ENCODE measurements at places on chromosomes 1 and 21.

DNA sequence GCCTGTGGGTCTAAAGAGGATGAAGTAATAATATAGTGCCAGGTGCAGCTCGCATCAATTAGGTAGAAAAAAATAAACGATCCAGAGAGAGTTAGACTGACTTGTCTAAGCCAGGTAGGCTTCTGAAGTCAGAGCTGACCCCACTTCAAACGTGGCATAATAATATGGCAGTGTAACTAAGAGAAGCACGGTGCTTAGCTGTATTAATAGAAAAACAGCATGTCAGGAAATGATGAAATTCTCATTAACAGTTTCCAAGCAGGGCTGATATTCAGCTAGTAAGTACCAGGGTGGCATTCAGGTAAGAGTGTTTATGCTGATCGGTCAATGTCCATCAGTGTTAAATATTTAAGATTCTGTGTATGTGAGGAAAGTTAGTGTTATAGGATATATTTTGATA lies 145.8 kb upstream of the SAMSN1 start:
- no peak for DNase-seq

GRCh38 chr1:184664661-184665060 lies 90.0 kb downstream of the EDEM3 start:
- no peak for DNase-seq

DNA sequence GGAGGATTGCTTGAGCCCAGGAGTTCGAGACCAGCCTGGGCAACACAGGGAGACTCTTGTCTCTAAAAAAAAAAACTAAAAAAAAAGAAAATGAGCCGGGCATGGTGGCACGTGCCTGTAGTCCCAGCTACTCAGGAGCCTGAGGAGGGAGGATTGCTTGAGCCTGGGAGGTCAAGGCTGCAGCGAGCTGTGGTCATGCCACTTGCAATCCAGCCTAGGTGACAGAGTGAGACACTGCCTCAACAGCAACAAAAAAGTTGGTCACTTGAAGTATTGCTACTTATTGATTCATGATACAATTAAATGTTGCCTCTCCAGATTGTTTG lies 57.9 kb upstream of the CXADR start:
- no peak for DNase-seq

DNA sequence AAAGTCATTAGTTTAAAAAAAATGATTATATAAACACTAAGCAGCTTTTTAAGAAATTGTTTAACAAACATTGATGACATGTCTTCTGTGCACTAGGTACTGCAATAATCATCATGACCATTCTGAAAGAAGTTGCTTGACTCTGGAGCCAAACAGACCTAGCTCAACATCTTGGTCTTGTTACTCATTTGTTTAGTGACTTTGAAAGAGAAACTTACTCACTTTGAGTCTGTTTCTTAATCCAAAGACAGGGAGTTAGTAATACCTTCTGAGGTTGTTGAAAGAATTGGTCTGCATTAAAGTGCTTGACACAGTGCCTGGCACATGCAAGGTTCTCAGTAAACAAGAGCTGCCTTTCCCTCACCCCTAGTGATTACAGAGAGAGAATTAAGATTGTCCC lies 84.4 kb downstream of the SGIP1 start:
- no peak for DNase-seq

DNA sequence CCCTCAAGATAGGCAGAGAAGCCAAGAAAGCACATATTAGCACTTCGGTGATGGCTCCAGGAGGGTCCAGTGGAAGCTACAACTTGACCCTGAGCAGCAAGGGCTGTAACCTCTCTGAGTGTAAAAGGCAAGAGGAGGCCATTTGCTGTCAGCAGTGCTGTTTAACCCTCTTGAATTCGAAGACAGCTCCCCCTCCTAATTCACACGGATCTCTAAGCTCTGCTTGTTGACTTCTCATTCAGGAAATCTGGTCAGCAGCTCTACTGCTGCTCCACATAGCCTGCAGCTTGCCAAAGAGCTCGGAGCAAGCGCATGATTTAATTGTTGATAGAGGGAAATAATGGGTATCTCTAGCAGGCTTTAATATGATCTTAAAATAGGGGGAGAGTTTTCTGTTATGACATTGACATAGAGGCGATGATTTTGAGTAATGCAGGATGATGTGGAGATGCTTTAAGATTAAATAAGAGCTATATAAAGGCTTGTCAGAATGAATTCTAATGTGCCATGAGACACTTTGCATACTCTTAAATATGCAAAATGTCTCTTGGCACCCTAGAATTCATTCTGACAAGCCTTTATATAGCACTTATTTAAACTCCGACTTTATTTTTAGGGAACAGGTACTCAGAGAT lies 79.4 kb upstream of the USH2A start:
- peak; percentile 5 for DNase-seq

- DNase-seq, result no peak
These were observed 296.1 kb downstream of the PTPRC start for GRCh38 chr1:198934901-198935305.

DNA sequence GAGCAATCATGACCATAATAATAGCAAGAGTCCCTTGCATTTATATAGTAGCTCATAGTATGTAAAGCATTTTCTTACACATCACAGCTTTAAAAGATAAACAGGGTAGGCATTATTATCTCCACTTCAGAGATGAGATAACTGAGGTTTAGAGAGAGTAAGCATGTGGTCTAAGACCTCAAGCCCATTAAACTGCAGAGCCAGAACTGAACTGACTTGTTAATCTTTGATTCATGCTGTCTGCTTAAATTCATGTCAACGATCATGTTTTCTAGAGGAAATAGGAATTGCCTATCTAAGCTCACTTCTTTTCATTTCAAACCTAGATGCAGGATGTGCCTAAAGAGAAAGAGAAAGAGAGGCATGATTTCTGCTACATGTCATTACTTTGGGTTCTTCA lies 524.8 kb downstream of the PTPRC start:
- no peak for DNase-seq

DNA sequence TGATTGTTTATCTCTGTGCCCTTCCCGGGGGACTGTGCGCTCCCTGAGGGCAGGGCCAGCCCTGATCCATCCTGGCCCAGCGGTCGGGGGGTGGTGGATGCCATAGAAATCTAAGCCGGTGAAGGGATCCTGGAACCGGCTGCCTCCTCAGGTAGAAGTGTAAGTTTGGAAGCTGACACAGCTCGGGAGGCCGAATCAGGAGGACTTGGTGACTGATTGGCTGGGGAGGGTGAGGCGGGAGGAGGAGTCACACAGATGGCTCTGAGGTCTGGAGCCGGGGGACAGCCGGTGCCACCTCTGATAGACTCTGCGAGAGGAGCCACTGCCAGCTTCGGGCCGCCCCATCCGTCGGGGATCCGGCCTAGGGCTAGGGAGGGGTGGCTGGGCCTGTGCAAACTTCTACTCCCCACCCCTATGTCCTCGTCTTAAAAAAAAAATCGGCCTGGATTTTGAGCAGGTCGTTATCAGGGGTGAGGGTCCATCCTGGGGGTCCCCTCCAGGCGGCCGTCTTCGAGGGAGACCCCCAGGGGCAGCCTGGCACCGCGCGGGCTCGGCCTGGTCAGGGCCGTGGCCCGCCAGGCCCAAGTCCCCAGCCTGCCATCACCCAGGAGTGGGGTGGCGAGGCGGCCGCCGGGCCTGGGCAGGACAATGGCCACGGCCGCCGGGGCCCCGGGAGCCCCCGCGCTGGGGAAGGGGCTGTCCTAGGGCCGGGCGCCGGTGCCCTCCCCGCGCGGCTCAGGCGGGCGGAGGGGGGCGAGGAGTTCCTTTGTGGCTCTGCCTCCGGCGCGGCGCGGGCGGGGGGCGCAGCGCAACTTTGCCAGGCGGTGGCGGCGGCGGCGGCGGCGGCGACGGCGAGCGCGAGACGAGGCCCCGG lies 708 bp upstream of the ZNF362 start:
- no peak for DNase-seq

GRCh38 chr1:59237900-59238299 lies 59.0 kb upstream of the FGGY start:
- DNase-seq, result peak; percentile 25

DNA sequence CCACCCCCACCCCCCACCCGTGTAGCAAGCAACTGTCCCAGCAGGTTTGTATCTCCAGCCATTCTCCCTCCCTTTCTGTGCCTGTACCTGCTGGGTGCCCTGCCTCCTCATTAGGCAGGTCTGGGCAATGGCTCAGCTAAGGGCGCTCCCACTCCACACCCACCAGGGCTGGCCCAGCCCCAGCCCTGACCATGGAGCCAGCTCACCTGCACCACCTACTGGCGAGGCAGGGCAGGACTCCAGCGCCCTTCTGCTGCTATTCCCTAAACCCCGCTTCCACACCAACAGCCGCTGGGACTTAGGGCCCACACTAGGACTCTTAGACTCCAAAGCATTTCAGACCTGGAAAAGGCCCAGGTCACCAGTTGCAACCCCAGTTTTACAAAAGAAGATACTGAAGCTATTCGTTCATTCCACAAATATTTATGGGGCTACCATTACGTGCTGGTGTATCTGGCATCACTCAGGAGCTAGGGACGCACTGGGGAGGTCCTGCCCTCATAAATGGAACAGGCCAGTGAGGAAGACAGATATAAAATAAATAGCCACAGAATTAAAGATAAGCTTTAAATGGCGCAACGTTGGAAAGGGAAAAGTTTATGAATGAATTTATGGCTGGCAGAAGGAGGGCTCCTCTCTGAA lies 24.0 kb downstream of the PGLYRP3 start:
- no peak for DNase-seq

DNA sequence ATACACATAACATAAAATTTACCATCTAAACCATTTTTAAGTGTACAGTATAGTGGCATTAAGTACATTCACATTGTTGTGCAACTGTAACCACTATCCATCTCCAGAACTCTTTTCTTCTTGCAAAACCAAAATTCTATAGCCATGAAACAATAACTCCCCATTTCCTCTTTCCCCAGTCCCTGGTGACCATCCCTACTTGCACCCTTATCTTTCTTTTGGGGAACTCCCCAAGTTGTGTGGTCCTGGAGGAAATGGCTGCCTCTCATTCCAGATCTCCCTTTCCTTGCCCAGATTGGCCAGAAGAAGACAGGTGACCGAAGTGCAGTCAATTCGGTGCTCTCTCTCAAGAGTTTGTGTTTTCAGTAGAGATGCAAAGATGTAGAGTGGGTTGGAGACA lies 389.6 kb upstream of the C1orf87 start:
- DNase-seq, result no peak

GRCh38 chr21:33496345-33496744 lies 4.8 kb upstream of the DNAJC28 start:
- no peak for DNase-seq

- no peak for DNase-seq
These were observed 7.5 kb downstream of the MNDA start for GRCh38 chr1:158838660-158839059.

GRCh38 chr1:167401260-167401873 lies 117.0 kb downstream of the CD247 start:
- DNase-seq, result no peak

GRCh38 chr1:7755448-7755847 lies 15.6 kb upstream of the VAMP3 start:
- DNase-seq, result no peak

DNA sequence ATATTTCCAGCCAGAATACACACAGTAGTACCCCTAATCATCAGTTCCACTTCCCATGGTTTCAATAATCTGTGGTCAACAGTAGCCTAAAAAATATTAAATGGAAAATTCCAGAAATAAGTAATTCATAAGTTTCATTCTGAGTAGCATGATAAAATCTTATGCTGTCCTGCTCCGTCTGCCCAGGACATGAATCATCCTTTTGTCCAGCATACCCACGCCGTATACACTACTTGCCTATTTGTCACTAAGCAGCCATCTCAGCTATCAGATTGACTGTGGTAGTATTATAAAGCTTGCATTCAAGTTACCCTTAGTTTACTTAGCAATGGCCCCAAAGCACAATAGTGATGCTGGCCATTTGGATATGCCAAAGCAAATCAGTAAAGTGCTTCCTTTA lies 118.7 kb downstream of the SLC5A9 start:
- no peak for DNase-seq

DNA sequence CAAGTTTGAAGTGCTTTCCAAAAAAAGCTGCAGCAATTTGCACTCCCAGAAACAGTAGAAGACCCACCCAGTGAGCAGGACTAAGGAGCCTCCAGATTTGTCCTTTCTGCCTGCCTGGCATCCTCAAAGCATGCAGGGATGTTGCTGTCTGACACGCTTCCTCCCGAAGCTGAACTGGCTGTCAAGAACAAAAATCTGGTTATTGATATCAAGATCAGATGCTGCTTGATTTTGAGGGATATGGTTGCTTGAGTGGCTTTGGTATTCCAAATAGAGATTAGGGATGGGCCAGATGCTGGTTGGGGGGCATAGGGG lies 143.3 kb downstream of the MRPS6 start:
- no peak for DNase-seq

DNA sequence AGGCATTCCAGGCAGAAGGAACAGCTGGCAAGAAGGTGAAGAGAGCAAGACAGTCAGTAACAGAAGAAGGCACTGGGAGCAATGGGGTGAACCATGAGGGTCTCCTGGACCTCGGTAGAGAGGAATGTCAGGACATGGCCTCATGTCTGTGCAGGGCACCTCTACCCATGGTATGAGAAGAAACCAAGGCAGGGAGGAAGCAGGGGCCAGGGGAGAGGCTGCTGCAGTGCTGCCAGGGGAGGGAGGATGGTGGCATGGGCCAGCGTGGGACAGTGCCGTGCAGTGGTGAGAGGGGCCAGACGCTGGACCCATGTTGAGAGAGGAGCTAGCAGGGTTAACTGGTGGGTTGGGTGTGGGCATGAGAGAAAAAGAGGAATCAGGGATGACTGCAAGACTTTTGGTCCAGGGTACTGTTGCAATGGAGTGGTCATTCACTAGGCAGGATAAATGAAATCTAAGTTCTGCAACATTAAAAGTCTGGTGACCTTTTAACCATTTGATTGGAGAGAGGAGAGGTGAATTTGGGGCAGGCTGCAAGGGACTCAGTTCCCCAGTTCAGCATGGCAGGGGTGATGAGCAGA lies 577.6 kb downstream of the MATN1 start:
- no peak for DNase-seq

GRCh38 chr1:151356696-151357095 lies 9.6 kb upstream of the RFX5 start:
- DNase-seq, result no peak

- no peak for DNase-seq
These were observed 25.6 kb upstream of the THRAP3 start for GRCh38 chr1:36198641-36199040.

- peak; percentile 56 for DNase-seq
These were observed 1.2 kb upstream of the ARHGEF16 start for GRCh38 chr1:3453203-3453761.

GRCh38 chr1:48229317-48229716 lies 6.8 kb downstream of the SLC5A9 start:
- no peak for DNase-seq

DNA sequence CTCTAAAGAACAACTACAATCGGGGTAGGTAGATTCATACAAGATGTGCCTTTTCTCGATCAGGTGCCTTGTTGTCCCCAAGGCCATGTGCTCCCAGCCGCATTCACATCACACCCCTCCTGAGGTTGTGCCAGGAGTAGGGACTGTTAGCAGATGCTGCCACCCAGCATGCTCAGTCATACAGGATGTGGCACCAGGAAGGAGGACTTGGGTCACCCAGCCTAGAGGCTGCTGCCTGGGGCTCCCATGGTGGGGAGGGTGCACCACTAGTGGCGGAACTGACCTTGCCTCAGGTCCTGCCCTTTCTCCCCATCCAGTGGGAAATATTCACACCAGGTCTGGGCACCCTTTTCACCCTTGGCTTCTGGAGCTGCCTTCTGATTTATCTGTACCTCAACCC lies 8.3 kb downstream of the TEX35 start:
- no peak for DNase-seq

Data from NCI-H1930 (cell line).